ENCODE measurements at places on chromosomes 7 and 10. TPM values are rescaled to one million over a fixed set of nuclear protein-coding genes. Genes with fewer than 3 reads are reported as not detected.

GATA3 gene
- 85.8 TPM for polyA plus RNA-seq

CYP2C19 gene
- polyA plus RNA-seq: not detected

H2BK1 gene
- polyA plus RNA-seq: not detected

OR6B1 gene
- not detected for polyA plus RNA-seq

IGFBP3 gene
- 106 TPM for polyA plus RNA-seq

ITPRID1 gene
- polyA plus RNA-seq: not detected

STK31 gene
- polyA plus RNA-seq: 0.67 TPM

DYNC1I1 gene
- polyA plus RNA-seq: 0.57 TPM

CYREN gene
- 72.2 TPM for polyA plus RNA-seq

- DNase-seq: no peak
Observed at GRCh38 chr10:78991187-78991586, 77.6 kb upstream of the ZMIZ1 start.

DNA sequence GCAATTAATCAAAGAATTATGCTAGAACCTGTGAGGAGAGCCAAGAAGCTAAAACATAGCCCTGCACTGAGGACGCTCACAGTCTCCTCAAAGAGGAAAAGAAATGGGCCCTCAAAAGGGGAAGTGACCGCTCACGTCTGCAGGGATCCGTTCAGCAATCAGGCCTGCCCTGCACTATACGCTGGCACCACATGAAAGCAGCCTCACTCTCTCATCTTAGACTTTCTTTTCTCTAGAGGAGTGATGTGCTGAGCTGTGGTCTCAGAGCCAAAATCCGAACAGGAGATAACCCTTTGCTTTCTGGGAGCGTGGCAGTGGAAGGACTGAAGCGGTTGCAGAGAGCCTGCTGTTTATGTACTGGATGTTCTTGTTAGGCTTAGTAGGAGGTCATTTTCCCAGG is 6.3 kb upstream of the IL2RA start:
- DNase-seq: no peak

DNA sequence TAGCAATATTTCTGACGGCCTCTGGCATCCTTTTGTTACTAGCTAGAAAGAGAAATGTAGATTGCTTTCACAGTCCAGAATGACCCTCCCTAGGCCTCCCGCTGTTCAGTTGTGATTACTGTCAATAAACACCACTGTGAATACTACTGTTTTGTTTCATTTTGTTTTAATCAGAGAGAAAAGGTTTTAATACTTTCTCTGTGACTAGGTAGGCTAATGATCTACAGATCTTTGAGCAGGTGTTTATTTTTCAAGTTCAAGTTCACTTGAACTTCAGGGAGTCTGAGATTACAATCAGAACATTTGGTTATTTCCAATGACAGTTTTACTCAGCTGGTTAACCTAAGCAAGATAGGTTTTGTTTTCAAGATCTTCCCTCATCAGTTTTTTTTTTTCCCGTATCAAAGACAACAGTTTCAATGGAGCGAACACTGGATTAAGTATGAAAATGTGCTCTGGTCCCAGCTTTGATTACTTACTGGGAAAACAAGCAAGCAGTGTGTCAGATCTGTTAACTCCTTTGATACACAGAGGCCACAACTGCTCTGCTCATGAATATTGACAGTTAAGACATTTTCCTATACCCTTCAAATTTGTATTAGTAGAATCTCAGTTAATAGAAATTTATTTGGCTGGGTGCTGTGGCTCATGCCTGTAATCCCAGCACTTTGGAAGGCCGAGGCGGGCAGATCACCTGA is 34.8 kb downstream of the VKORC1L1 start:
- no peak for DNase-seq

DNA sequence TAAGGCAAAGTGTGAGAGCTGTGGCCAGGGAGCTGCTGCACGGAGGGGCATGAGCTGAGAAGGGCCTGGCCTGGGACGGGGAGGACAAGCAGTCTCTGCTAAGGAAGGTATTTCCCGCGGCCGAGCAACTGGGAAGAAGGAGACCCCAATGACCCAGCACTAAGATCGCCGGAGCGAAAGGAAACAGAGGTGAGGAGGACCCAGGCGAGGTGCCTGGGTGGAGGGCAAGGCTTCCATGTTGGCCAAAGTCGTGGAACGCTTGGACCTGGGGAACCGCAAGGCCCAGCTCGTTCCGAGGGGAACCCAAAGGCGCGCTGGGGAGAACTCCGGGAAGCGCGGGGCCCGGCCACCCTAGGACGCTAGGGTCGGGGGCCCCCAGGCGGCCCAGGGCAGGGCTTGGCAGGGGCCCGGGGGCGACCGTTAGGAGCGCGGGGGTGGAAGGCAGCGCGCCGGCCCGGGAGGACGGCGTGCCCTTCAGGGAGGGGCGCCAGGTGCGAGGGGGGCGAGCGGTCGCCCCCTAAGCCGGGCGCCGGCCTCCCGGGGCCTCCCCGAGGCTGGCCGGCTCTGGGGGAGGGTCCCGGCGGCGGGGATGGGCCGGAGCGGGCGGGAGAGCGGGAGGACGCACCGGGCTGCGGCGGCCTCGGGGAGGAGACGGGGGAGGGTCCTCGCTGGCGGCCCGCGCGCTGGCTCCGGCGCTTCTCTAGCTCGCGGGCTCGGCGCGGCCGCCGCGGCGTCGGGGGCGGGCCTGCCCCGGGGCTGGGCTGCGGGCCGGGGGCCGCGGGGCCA is 545 bp downstream of the GIGYF1 start:
- no peak for DNase-seq

GRCh38 chr7:137020351-137020750 is 151.9 kb downstream of the CHRM2 start:
- DNase-seq: no peak

GRCh38 chr10:84204122-84204521 is 9.8 kb downstream of the CDHR1 start:
- no peak for DNase-seq

GRCh38 chr10:124740369-124741280 is 3.6 kb downstream of the FAM53B start:
- DNase-seq: no peak

DNA sequence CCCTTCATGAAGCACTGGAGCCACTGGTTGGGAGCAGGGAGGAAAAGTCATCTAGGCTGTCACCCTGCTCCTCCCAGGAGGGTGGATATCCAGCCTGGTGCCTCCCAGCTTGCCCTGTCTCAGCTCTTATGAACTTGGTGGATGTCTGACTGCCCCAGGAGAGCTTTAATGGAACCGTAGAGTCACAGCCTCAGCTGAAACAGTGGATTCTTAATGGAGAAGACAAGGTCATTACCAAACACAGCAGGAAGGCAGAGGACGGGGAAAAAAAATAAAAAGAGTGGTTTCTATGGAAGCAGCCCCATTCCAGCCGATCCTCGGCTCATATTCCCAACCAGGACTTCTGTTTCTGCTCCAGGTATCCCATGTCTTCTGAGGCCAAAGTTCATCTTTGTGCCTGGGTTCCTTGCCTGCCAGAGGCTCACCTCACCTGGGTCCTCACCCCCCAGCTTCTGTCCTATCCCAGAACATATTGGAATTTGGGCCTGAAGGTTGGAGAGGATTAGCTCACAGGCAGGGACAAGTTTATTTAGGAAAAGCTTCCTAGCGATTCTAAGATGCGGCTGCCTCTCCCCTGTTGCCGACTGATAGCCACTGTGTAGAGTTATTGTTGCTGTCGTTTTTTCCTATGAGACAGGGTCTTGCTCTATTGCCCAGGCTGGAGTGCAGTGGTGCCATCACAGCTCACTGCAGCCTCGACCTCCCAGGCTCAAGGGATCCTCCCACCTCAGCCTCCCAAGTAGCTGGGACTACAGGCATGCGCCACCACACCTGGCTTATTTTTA is 15.6 kb downstream of the CCL26 start:
- no peak for DNase-seq

GRCh38 chr10:76546411-76546810 is 1091.2 kb downstream of the KCNMA1 start:
- DNase-seq: no peak

GRCh38 chr10:109126541-109126940 is 796.8 kb downstream of the XPNPEP1 start:
- DNase-seq: no peak

DNA sequence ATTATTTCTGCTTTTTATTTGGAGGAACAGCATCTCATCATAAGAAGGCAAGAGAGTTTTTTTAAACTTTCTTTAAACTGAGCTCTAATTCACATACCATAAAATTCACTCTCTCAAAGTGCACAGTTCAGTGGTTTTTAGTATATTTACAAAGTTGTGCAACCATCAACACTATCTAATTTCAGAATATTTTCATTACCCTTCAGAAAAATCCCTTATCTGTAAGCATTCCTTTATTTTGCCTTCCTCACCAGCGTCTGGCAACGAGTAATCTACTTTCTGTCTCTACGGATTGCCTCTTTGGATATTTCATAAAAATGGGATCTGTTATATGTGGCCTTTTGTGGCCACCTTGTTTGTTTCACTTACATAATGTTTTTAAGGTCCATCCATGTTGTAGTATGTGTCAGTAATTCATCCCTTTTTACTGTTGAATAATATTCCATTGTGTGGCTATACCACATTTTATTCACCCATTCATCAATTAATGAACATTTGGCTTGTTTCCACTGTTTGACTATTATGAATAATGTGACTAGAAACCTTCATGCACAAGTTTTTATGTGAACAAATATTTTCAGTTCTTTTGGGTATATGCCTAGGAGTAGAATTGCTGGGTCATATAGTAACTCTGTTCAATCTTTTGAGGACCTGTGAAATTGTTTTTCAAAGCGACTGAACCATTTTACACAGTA is 181.5 kb downstream of the TRIL start:
- DNase-seq: no peak

GRCh38 chr7:15782656-15783055 is 96.2 kb upstream of the MEOX2 start:
- no peak for DNase-seq

DNA sequence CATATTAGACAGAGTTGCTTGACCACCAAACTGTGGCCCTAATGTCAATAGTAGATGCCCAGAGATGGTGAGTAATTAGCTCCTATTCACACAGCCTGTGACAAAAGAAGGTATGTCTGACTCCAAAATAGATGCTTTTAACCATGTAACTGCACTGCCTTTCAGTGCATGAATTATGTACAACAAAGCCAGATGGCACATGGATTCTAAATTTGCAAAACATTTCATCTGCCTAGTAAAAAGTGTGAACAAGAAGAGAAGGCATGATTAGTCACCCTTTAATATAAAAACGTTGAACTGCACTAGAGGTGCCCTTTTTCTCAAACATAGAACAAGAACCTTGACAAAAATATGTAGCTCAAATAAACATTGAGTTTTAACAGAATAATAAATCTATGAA is 35.5 kb upstream of the PTPRZ1 start:
- no peak for DNase-seq

- no peak for DNase-seq
Observed at GRCh38 chr10:26879744-26880143, 19.0 kb upstream of the ABI1 start.

GRCh38 chr10:130470286-130470685 is 334.1 kb downstream of the GLRX3 start:
- no peak for DNase-seq

GRCh38 chr10:6009961-6010360 is 32.6 kb upstream of the IL15RA start:
- DNase-seq: no peak

- no peak for DNase-seq
Observed at GRCh38 chr7:92072121-92072520, 62.2 kb downstream of the CYP51A1 start.

DNA sequence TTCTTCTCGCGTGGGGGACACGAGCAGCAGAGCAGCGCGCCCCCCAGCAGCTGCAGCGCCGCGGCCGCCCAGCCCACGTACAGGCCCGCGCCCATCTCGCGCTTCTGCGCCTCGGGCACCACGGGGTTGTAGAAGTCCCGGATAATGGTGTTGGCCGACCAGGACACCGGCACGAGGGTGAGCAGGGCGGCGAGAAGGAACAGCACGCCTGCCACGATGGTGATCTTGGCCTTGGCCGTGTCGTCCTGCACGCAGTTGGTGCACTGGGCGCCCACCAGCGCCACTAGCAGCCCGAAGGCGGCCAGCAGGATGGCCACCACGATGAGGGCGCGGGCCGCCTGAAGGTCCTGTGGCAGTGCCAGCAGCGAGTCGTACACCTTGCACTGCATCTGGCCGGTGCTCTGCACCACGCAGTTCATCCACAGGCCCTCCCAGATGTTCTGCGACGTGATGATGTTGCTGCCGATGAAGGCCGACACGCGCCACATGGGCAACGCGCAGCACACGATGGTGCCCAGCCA is 529 bp downstream of the CLDN3 start:
- DNase-seq: no peak

DNA sequence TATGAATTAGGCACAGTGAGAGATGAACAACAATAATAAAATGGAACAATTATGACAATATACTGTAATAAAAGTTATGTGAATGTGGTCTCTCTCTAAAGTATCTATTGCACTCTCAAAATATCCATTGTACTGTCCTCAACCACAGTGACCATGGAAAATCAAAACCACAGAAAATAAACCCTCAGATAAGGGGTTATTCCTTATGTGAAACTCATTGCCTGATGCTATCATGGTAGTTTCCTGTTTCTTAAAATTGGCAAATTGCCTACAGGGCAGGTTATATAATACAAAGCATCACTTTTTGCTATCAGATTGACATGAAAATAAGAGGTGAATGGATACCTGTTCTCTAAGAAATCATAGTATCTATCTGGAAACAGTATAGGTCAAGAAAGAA is 3.8 kb downstream of the MCM10 start:
- DNase-seq: no peak

- DNase-seq: no peak
Observed at GRCh38 chr7:37186753-37187152, 261.9 kb downstream of the ELMO1 start.

DNA sequence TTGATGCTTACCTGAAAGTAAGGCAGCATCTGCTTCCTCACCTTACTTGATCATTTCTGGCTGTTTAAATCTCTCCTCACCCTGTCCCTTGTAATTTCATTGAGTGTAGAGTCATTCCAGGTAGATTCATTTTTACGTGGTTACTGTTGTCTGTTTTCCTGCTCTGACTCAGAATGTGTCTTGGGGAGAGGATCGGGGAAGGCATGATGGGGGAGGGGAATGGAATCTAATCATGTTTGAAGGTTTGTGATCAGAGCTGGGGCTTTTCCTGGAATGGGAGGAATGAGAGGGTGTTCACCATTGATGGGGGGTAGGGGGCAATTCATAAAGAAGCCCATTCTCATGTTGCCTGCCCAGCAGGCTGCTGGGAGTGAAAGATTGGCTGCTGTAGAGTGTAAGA is 18.7 kb downstream of the SEC24C start:
- DNase-seq: no peak

- DNase-seq: no peak
Observed at GRCh38 chr10:87668324-87669074, 8.8 kb downstream of the PAPSS2 start.

- DNase-seq: no peak
Observed at GRCh38 chr10:23404461-23404980, 34.4 kb upstream of the OTUD1 start.

- no peak for DNase-seq
Observed at GRCh38 chr7:101792051-101792681, 25.3 kb upstream of the CUX1 start.

Measured in right renal pelvis (tissue), 4 donors.